ENCODE measurements at places on chromosomes 6 and 20. TPM values are rescaled to one million over a fixed set of nuclear protein-coding genes. Genes with fewer than 3 reads are reported as not detected.

Gene TMEM244
- total RNA-seq, result not detected

DNA sequence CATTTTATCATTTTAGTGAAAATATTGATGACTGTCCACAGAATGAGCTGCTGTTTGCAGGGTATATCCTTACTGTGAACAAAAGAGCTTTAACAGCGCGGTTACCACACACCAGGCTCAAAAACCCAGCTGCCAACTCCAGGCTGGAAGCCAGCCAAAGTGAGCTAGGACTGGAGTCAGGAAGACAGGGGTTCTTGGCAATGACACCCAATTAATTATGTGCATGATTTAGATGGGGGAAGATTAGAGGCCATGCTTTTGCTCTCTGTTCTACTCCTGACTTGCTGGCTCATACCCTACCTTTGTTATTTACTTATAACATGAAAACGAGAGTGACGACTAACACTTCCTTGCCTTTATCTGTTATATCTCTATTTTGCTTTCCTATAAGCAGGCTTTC, 128.9 kb upstream of the SHLD1 start:
- no peak overlapping the region for H3K4me3 ChIP-seq
- H3K36me3 ChIP-seq, result no peaks in the 10 kb centered on the region
- H3K27me3 ChIP-seq, result no peaks in the 10 kb centered on the region
- DNase-seq, result no peak
- H3K27ac ChIP-seq, result no peak overlapping the region
- H3K4me1 ChIP-seq, result no peaks in the 10 kb centered on the region

GRCh38 chr20:62368976-62369814, 2.1 kb upstream of the LAMA5 start:
- no peaks in the 10 kb centered on the region for H3K36me3 ChIP-seq
- H3K4me1 ChIP-seq, result peaks cover 16% of the 10 kb centered on the region
- H3K27ac ChIP-seq, result no peak overlapping the region
- no peak for DNase-seq
- peaks cover 2% of the 10 kb centered on the region for H3K27me3 ChIP-seq

GRCh38 chr6:166852451-166852975, 103.8 kb downstream of the RNASET2 start:
- H3K36me3 ChIP-seq, result no peaks in the 10 kb centered on the region
- DNase-seq, result no peak
- peaks cover 52% of the 10 kb centered on the region for H3K4me1 ChIP-seq
- H3K27ac ChIP-seq, result peak overlapping the region; percentile 33
- H3K4me3 ChIP-seq, result no peak overlapping the region

Gene TAGAP
- total RNA-seq, result 129 TPM

DNA sequence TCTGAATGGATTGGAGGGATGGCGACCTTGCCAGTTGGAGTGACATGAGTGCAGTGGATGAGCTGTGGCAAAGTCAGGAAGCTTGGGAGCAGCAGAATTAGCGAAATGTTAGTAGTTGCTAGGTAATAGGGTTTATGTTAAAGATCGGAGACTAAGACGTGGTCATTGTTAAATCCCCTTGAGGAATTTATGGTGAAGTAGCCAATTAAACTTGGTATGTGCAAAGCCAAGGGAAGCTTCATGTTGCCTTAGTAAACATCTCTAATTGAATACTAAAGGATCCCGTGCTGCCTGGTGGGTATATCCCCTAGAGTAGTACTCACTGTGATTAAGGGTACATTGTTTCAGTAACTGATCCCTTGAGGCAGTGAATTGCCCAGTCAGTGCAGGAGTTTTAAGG, 106.0 kb downstream of the PRIM2 start:
- H3K27me3 ChIP-seq, result no peaks in the 10 kb centered on the region
- H3K27ac ChIP-seq, result no peak overlapping the region
- no peak for DNase-seq
- peaks cover 29% of the 10 kb centered on the region for H3K4me1 ChIP-seq
- no peak overlapping the region for H3K4me3 ChIP-seq

GRCh38 chr6:99603421-99604165, 3.0 kb upstream of the PRDM13 start:
- H3K4me1 ChIP-seq, result peaks cover 30% of the 10 kb centered on the region
- peak overlapping the region; percentile 76 for H3K4me3 ChIP-seq
- DNase-seq, result no peak
- peaks cover 74% of the 10 kb centered on the region for H3K27me3 ChIP-seq

GRCh38 chr6:106745197-106745770, 115.9 kb downstream of the QRSL1 start:
- H3K27me3 ChIP-seq, result no peaks in the 10 kb centered on the region
- H3K36me3 ChIP-seq, result no peaks in the 10 kb centered on the region
- H3K4me1 ChIP-seq, result peaks cover 20% of the 10 kb centered on the region
- H3K27ac ChIP-seq, result no peak overlapping the region

Gene BMP7
- not detected for total RNA-seq

DNA sequence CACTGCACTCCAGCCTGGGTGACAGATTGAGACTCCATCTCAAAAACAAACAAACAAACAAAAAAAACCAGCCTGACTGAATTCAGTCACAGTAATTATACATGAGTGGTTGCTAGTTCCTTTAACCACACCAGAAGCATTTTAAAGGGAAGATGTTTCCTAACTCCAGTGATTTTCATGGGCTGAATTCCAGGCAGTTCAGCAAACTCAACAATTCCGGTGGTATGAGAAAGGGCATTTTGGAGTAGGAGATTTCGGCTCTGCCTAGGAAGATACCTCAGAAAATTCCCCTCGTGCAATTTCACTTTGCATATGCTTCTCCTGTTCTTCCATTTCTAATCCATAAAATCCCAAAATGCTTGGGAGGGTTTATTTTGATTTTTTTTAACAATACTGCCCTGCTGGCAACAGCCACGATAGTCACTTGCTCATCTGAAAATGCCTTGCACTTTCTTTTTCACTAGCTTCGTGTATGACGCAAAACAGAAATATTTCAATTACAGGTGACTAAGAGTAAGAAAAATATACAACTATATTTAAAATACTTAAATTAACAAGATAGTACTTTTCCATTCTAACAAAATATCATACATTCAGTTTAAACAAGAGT, 48.3 kb upstream of the IPCEF1 start:
- no peaks in the 10 kb centered on the region for H3K36me3 ChIP-seq
- no peak for DNase-seq
- peaks cover 2% of the 10 kb centered on the region for H3K27me3 ChIP-seq
- H3K4me1 ChIP-seq, result no peaks in the 10 kb centered on the region
- H3K27ac ChIP-seq, result no peak overlapping the region

Gene GSTA3
- total RNA-seq, result not detected

- H3K4me1 ChIP-seq, result no peaks in the 10 kb centered on the region
- H3K36me3 ChIP-seq, result no peaks in the 10 kb centered on the region
- H3K27ac ChIP-seq, result no peak overlapping the region
- no peak overlapping the region for H3K4me3 ChIP-seq
Observed at GRCh38 chr20:14951707-14952418, 614.5 kb upstream of the FLRT3 start.

GRCh38 chr6:145475794-145476396, 259.4 kb downstream of the EPM2A start:
- no peaks in the 10 kb centered on the region for H3K4me1 ChIP-seq
- H3K36me3 ChIP-seq, result no peaks in the 10 kb centered on the region
- no peak overlapping the region for H3K27ac ChIP-seq
- no peak overlapping the region for H3K4me3 ChIP-seq

Gene EPPIN
- total RNA-seq, result not detected

DNA sequence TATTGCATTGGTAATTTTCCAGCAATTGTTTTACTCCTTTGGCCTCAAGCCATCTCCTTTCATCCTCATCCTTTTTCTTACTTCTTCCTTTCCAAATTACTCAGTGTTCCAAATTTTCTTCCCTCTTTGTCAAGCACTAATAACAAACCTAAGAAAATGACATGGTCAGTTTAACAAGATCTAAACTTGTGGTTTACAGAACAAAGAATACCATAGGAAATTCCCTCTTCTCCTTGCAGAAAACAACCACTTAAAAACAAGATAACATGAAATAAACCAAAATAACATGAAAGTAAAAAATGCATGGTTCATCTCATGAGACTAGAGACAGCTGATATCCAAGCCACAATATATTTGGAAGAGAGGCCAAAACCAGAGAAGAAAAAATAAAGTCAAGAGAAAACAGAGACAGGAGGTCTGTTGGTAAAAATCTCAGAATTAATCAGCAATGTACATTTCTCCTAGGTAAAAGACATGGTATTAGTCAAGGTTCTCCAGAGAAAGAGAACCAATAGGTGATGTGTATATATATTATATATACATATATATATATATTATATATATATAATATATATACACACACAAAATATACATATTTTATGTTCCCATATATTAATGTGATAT, 51.0 kb upstream of the SENP6 start:
- H3K4me3 ChIP-seq, result no peak overlapping the region
- peaks cover 5% of the 10 kb centered on the region for H3K27me3 ChIP-seq
- no peaks in the 10 kb centered on the region for H3K4me1 ChIP-seq
- H3K36me3 ChIP-seq, result no peaks in the 10 kb centered on the region

Gene OLIG3
- total RNA-seq, result not detected

- peak overlapping the region; percentile 30 for H3K27ac ChIP-seq
- H3K36me3 ChIP-seq, result no peaks in the 10 kb centered on the region
- no peak overlapping the region for H3K4me3 ChIP-seq
- DNase-seq, result no peak
Observed at GRCh38 chr20:63540417-63541186, 3.4 kb upstream of the PTK6 start.

DNA sequence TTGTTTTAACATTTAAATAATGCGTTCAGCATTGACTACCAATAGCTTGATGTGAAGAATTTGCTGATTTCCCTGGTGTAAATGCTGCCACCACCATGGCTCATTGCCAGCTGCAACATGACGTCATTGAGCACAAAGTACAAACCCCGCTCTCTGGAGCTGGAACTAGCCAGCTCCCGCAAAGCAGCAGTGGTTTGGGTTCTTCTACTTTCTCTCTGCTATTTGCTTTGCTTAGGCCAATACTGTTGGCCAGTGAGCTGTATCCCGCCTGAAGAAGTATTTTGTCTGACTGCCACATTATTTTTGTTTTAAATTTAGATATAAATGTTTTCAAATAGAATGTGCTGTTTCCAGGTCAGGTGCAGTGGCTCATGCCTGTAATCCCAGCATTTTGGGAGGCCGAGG, 47.4 kb upstream of the KIF13A start:
- H3K36me3 ChIP-seq, result no peaks in the 10 kb centered on the region
- DNase-seq, result no peak

Gene SRC
- 62.9 TPM for total RNA-seq

DNA sequence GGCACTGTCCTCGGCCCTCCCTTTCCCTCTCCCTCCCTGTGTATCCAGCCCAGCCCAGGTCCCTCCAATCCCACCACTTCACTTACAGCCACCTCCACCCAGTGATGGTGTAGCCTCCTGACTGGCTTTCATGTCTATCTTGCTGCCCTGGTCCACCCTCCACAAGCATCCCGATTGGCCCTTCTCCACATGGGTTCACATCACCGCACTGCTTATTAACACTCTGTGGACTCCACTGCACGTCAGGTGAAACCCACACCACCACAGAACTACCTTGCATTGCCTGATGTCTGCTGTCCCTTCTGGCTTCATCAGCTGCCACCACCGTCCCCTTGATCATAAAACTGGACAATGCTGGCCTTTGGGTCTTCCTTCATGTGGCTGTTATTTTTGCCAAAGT, 220.4 kb upstream of the ARID1B start:
- H3K27ac ChIP-seq, result no peak overlapping the region
- H3K36me3 ChIP-seq, result peaks cover 2% of the 10 kb centered on the region
- H3K4me1 ChIP-seq, result peaks cover 8% of the 10 kb centered on the region

GRCh38 chr6:24125980-24126379, at the start of gene NRSN1:
Gene NRSN1, plus strand, starts transcription at chr6:24126215. Its CDS starts 8,113 bp downstream, at chr6:24134328.
- no peak within 1 kb of the TSS for H3K4me3 ChIP-seq
- DNase-seq, result no peak
- H3K27me3 ChIP-seq, result peaks cover 14% of the 10 kb centered on the region
- H3K36me3 ChIP-seq, result no peaks in the 10 kb centered on the region

DNA sequence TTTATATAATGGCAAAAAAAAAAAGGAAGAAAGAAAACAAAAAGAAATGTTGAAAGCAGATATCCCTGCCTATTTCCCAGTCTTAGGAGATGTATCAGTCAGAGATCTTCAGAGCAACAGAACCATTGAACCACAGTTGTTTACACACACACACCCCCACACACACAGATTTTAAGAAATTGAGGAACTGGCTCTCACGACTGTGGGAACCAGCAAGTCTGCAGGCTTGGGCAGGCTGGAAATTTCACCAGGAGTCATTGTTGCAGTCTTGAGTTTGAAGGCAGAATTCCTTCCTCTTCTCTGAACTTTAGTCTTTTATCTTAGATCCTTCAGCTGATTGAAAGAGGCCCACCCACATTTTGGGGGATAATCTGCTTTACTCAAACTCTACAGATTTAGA, 380.9 kb downstream of the CDKAL1 start:
- no peaks in the 10 kb centered on the region for H3K4me1 ChIP-seq
- no peak overlapping the region for H3K4me3 ChIP-seq
- H3K27me3 ChIP-seq, result no peaks in the 10 kb centered on the region
- peaks cover 28% of the 10 kb centered on the region for H3K36me3 ChIP-seq
- H3K27ac ChIP-seq, result no peak overlapping the region
- DNase-seq, result no peak

GRCh38 chr6:52642368-52642767, 28.5 kb upstream of the TMEM14A start:
- DNase-seq, result no peak
- no peaks in the 10 kb centered on the region for H3K4me1 ChIP-seq
- no peaks in the 10 kb centered on the region for H3K36me3 ChIP-seq
- peaks cover 28% of the 10 kb centered on the region for H3K27me3 ChIP-seq
- H3K27ac ChIP-seq, result no peak overlapping the region

All from activated B cell treated with CpG ODN at 0.5 μM for 24 hours (primary cell).